ENCODE measurements at places on chromosomes 12 and 14.
A peak's percentile ranks its signal among the peaks of the same experiment; 100 is the strongest.

DNA sequence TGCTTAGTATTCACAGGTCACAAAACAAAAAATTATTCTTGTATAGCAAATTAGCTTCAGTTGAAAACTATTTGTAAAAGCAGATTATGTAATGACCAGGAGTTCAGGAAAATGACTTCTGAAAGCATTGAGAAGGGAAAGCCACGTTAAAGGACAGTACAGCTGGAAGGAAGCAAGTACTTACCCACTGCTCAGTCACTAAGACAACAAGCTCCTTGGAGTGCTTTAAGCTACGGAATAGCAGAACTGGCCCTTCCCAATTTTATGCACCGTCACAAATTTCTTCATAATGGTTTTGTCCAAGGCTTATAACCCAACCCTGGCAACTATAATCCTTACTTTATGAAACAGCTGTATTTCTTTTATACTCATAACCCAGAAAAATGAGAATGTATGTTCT lies 13.0 kb upstream of the SNAPC1 start:
- no peak for DNase-seq

DNA sequence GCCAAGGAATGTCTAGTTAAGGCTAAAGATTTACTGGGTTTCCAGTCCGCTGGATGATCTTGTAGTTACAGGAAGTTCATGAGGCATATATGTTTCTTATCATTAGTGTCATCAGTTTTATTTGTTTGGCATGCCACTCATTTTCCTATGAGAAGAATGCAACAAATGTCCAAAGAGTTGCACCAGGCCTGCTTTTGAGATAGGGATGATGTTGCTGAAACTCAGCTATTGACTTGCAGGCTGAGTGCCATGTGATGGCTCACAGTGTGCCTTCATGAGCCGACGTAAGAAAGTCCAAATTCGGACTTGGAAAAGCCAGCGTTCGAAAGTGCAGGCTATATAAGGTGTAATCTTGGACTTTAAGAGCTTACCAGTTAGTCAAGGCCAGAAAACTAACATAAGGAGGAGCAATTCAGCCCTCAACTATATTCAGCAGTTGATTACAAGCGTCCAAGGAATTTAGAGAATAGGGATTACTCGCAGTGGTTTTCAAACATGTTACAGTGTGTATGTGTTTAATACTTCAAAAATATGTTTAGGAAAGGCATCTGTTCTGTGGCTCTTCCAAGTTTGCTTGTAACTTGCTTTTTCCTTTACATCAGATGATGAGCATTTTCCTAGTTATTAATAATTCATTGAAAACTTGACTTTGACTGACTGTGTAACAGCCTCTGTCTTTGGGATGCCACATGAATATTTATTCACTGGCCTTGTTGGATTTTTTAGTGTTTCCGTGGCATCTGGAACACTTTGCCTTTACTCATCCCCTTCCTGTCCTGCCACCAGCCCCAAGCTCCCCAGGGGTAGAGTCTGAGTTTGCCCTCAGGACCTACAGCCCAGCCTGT lies 101.3 kb downstream of the LGMN start:
- DNase-seq: no peak

DNA sequence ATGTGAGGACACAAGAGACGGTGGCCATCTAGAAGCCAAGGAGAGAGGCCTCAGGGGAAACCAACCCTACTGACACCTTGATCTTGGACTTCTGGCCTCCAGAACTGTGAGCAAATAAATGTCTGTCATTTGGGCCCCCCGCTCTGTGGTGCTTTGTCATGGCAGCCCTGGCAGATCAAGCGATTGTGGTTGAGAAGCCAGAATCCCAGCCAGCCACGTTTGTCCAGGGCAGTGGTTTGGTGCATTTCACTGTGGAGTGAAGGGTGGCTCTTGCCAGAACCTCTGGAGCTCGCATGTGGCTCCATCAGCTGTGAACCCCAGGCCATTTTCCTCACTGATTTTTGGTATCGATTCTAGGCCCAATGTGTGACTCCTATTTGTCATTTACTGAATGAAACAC lies 404.9 kb downstream of the BCL11B start:
- no peak for DNase-seq

DNA sequence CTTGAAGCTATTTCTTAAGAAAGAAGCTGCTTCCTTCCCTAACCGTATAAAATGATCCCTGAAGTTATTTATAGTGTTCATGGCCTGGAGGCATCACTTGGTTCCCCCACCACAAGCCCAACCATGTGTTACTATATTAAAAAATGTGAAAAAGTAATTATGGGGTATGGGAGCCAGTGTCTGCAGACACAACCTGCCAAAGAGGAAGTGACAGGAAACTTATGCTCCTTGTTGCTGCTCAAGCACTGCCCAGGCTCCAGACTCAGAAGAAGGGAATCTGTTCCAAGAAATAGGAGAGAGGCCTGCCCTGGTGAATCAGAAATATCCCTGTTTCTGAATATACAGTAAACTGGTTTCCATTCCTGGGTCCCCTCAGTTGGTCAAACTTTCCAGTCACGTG lies 217.2 kb upstream of the BMP4 start:
- no peak for DNase-seq

DNA sequence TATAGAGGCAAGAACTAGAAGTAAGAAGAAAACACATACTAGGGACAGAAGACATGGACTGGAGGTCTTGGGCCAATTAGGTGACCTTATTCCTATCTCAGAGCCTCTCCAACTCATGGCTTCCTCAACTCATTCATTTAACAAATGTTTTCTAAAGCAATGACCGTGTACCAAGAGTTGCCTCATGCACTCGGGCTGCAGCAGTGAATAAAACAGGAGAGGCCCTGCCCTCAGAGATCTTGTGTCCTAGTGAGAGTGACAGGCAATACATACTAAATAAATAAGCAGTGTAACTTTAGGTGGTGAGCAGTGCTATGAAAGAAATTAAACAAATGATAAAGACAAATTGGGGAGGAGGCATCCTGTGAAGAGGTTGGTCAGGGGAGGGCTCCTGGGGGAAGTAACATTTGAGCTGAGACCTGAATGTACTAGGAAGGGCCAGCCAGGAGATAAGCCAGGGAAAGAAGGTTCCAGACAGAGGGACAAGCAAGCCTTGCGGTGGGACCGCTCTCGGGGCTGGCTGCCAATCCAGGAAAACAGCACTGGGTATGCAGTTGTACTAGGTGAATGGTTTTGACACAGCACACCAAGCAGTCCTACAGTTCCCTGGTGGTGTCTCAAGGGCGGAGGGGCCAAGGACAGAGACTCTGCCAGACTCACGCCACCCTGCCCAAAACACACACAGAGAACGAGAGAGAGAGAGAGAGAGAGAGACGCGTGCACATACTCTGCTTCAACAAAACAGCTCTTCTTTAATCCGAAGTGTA lies 1.3 kb downstream of the NINJ2 start:
- DNase-seq: no peak

DNA sequence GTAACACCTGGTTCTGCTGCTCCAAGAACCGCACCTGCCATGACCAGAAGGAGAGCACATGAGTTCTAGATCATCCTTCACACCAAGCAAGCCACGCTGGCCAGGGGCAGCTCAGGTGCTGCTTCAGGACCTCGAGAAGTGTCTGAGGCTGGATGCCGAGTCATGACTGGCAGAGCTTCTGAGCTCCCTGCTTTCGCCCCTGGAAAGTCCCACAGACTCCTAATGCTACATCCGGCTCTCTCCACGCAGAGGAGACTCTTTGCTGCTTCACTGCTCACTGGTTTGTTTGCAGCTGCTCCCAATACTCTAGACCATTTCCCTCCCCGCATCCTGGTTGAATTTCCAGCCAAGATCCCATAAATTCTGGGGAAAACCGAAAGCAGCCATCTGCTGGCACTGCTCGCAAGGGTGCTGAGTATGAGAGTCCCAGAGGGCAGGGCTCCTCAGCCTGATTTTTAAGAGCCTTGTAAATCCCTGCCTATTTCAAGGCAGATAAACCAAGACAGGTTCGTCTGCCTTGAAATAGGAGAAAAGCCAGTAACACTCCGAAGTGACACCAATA lies 1.4 kb downstream of the KRT2 start:
- no peak for DNase-seq

GRCh38 chr12:13676880-13677279 lies 304.5 kb downstream of the GRIN2B start:
- no peak for DNase-seq

DNA sequence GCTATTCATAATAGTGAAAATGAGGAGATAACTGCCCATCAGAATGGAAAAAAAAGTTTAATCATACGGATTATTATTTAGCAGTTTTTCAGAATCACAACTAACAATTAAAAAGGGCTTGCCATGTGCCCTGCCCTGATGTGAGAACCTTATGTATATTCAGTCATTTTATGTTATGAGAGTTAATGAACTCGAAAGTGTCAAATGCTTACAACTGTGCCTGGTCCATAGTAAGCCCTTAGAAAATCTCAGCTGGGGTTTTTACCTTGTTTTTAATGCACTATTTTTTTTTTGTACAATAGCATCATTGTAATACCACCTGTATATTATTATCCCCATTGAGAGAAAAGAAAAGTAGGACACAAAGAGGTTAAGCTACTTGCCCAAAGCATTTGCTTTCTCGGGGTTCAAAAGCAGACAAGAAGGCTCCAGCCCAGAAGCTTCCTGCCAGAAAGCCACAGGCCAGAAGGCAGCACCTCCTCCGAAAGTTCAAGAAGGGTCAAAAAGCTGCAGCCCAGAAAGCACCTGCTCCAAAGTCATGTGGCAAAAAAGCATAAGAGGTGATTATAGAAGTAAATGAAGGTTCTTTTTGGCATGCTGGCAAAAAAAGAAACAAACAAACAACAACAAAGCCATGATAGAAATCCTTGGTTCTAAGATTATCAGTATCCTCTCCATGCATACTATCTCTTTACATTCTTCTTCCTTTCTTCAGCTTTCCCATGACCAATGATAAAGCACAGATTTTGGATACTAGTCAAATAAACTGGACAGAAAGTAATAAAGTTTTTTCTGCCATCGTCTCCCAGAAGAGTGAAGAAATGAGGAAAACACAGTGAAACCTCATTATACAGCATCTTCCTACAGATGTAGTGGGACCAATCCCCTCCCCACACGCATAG lies 59.1 kb upstream of the NAP1L1 start:
- no peak for DNase-seq

- DNase-seq: no peak
Observed at GRCh38 chr14:89586258-89587135, 169.5 kb upstream of the FOXN3 start.

DNA sequence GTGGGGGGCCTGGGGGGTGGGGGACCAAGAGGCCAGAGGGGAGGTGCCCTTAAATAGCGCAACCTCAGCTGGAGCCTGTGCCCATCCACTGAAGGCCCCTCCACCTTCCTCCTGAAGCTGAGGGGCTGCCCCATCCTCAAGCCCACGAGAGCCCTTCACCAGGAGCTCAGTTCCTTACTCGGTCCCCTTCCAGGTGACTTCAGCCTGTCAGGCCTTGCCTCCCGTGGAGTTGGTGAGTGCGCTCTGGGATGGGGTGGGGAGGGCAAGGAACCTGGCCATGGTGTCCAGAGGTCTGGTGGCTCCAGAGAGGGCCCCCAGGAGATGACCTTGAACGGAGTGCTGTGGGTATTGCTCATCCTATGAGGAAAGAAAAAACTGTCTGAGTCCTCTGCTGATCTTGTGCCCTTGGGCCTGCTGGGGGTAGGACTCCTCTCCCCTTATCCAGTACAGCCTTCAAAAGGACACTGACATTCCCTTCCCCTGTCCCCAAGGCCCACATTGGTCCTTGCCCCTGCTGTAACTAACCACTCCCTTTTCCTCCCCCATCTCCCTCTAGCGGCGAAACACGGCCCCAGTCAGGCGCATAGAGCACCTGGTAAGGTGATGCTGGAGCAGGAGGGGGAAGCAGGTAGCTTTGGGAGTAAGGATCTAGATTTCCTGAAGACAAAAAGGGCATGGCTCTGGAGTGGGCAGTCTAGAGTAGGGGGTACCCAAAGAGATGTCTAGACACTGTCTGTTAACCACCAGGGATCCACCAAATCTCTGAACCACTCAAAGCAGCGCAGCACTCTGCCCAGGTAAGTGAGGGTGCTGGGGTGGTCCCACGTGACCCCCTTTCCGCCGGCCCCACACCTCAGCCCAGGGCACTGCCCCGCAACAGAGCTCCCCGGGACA lies 3.6 kb downstream of the TNS2 start:
- peak; percentile 68 for DNase-seq

GRCh38 chr14:36820111-36820709 lies 158.6 kb downstream of the PAX9 start:
- DNase-seq: no peak

GRCh38 chr12:104248444-104248843 lies 32.9 kb downstream of the TXNRD1 start:
- no peak for DNase-seq

DNA sequence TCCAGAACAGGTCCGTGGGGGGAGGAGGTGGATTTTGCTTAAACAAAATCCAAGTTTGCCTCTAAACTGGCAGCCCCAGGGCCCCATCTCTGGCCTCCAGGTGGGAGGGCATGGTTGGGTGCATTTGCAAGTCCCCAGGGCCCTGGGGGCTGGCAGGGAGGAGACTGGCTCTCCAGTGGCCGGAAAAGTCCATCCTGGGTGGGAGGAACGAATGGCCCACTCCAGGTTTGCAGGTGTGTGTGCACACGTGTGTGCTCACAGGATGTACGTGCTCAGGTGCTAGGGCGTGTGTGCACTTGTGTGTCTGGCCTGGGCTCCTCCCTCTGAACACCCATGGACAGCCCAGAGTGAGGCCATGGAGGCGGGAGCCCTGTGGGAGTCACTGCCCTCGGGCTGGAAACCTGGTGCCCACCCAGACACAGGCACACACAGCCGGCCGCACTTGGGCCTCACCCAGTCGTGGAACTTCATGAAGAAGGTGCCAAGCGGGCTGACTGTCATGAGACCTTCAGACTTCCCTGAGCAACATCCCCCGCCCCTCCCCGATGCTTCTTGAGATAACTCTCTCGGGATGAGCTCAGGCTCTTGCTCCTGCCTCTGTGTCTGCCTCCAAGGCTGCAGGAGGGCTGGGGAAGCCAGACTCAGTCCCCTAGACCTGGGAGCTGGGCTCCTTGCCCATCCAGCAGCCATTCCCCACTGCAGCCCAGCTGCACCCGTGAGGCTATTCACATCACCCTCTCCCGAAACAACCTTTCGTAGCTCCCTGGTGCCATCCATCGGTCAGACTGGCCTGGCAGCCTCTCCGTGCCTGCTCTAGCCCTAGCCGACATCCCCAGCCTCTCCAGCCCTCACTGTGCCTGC lies 9.4 kb downstream of the AHNAK2 start:
- no peak for DNase-seq

DNA sequence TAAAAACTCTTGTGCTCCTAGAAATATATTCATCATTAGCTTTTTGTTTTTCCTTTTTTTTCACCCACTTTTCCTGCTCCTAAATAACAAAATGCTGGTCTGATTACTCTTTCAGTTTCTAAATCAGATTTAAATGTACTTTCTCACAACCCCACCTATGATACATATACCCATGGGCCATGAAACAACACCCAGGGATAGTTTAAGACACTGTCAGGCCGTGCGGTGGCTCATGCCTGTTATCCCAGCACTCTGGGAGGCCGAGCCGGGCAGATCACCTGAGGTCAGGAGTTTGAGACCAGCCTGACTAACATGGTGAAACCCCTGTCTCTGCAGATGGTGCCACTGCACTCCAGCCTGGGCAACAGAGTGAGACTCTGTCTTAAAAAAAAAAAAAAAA lies 1.6 kb upstream of the NUMB start:
- DNase-seq: no peak

Data from activated CD4-positive, alpha-beta T cell treated with anti-CD3 and anti-CD28 coated beads for 4 hours (primary cell).